ENCODE measurements at places on chromosomes 16 and 17.

- DNase-seq, result no peak
Measured at GRCh38 chr17:69030169-69030568, 30.6 kb downstream of the ABCA9 start.

- DNase-seq, result no peak
Measured at GRCh38 chr17:45709728-45710288, 74.3 kb upstream of the CRHR1 start.

- no peak for DNase-seq
Measured at GRCh38 chr17:5770441-5771270, 186.3 kb upstream of the NLRP1 start.

- no peak for DNase-seq
Measured at GRCh38 chr17:2024572-2025219, 438 bp downstream of the RTN4RL1 start.

- no peak for DNase-seq
Measured at GRCh38 chr17:41787021-41787418, 509 bp upstream of the JUP start.

DNA sequence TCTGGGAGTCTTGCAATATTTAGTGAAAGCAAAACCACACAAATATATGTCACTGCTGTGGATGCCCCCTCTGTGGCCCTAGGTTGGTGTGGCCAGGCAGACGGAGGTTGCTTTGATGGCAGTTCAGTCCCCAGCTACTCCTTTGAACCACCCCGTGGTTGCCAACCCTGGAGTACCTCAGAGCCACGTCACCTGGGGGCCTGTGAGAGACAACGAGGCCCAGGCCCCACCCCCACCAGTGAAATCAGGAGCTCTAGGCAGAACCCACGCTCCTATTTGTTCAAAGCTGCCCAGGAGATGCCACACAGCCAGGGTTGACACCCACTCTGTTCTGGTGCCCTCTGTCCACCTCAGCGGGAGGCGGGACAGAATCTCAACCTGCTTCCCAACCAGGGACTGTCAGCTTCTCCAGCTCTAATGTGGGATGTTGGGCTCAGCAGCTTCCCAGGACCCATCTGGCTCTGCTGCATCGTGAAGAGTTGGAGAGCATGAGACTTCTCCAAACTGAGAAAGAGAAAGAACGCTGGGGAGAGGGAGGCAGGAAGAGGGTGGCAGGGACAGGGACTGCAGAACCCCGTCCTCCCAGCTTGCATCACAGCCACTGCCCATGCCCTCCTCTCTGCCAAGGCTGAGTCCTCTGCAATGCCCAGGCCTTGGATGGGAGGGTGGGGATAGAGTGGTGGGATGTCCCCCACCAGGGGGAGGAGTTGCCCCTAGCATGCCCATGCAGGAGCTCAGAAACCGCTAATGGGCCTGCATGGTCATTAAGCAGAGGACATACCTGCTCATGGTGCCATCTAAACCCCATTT, 81.8 kb downstream of the C16orf78 start:
- DNase-seq, result no peak

DNA sequence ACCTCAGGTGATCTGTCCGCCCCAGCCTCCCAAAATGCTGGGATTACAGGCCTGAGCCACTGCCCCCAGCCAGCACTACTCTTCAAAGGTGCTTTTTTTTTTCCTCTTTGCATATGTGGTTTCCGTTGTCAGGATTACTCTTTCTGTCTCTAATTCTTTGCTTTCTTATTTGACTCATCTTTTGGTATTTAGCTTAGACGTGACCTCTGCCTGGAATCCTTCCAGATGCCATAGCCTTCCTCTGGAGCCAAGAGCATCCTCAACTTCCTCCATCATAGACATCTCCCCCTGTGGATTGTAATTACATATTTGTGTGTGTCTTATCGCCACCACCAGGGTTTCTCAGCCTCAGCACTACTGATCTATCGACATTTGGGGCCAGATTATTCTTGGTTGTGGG, 84.4 kb upstream of the XYLT1 start:
- DNase-seq, result no peak

DNA sequence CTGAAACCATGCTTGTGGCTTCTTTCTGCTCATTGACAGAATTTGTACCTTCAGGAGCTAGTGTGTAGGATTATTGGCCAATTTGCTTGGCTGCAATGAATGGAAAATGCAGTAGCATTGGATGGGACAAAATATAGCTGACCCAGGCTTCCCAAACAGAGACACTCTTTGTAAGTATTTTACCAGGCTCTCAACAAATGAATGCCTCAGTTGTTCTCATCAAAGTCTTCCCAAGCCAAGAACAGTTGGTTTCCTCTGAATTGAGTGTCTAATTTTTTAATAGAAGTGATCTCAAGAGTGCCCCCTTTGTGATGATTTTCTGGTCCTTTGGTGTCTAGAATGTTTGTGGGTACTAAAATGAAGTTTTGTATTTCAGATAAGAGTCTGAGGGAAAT, 140.9 kb downstream of the SHISA9 start:
- DNase-seq, result no peak

GRCh38 chr16:65867276-65867960, 499.1 kb upstream of the CDH5 start:
- no peak for DNase-seq

DNA sequence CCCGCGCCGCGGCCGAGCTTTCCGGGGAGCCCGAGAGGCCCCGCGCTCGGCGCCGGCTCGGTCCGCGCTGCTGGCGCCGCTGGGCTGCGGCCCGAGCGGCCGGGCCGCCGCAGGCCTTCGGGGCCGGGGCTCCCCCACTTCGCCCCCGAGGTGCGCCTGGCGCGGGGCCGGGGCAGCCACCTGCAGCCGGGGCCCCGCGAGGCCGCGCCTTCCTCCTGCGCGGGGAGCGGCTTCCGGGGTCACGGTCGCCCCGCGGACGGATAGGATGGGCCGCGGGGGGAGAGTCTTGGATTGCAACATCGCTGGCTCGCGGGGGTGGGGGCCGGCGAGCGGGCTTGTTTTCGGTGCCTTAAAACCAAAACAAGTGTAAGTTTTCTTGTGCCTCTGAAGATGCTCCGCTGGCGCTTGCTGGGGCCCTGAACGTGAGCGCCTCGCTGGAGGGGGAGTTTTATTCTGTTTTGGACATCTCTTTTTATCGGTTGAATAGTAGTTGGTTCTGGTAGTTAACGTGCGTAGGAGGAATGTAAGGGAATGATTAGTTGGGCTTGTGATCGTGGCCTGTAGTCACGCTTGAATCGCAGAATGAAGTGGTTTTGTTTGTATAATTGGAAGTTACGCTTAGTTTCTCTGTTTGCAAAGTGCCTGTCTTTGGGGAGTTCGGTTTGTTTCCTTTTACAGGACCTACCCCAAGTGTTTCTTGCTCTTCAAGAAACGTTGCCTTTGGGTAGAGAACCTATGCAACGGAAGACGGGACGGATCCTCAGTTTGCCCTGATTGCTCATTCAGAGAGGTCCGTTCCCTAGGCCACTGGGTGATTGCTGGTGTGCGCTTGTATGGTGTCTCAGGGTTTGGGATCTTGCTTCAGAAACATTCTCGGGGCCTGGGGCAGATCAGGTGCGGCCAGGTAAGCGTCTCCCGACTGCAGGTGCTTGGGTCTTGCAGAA, 724 bp downstream of the UBE2I start:
- DNase-seq, result no peak

GRCh38 chr17:44310609-44311376, 2.4 kb downstream of the RUNDC3A start:
- no peak for DNase-seq

DNA sequence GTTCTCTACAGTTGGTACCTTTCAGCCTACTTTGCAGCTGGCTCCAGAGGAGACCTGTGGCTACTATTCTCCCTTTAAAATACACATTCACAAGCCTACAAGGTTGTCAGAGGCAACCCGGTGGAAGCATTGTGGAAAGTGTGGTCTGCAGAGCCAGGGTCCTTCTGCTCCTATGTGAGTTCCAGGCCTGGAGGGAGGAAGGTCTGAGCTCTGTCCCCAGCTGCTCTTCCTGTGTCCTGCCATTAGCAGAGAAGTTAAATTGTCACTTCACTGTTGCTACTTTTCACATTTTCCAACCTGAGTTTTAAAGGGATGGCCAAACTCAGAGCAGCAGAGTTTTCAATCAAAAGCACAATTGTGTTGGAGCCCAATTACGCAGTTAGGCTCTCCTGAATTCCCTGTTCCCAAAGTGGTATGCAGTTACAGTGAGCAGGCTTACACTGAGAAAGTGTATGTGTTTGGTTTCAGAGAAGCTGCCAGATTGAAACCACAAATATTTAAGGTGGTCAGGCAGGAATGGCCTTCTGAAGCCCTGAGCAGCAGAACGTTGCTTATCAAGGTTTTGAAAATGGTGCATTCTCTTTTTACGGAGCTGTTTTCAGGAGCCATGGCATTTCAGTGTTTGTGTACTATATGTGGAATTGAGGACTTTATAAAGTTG, 25.0 kb downstream of the MAP3K3 start:
- no peak for DNase-seq

GRCh38 chr17:56918916-56919315, 5.1 kb upstream of the TRIM25 start:
- no peak for DNase-seq

- no peak for DNase-seq
Measured at GRCh38 chr16:28001184-28001583, 62.3 kb downstream of the GSG1L start.
